Transverse colon (tissue), 4 donors: ENCODE measurements at places on chromosomes 7 and 10. TPM values are rescaled to one million over a fixed set of nuclear protein-coding genes. Genes with fewer than 3 reads are reported as not detected.

Gene PRPS1L1
- total RNA-seq = not detected

Gene CUBN
- 1.5 TPM for total RNA-seq

Gene VPS37D
- total RNA-seq = 0.82 TPM

- peak; percentile 78 for DNase-seq
- no peaks in the 10 kb centered on the region for H3K36me3 ChIP-seq
- H3K27me3 ChIP-seq = no peaks in the 10 kb centered on the region
Observed at GRCh38 chr10:132421847-132422751, 25.1 kb downstream of the PWWP2B start.

GRCh38 chr10:124116771-124117510 is 23.5 kb upstream of the CHST15 start:
- no peak overlapping the region for H3K27ac ChIP-seq
- H3K27me3 ChIP-seq = no peaks in the 10 kb centered on the region
- no peak for DNase-seq
- no peaks in the 10 kb centered on the region for H3K36me3 ChIP-seq

- no peak for DNase-seq
- H3K27ac ChIP-seq = peak overlapping the region; percentile 0
- H3K27me3 ChIP-seq = no peaks in the 10 kb centered on the region
- H3K4me1 ChIP-seq = peaks cover 7% of the 10 kb centered on the region
- no peak overlapping the region for H3K4me3 ChIP-seq
Observed at GRCh38 chr10:70193391-70193844, 23.1 kb upstream of the SAR1A start.
